CD8-positive, alpha-beta T cell (primary cell): ENCODE measurements at places on chromosomes 12 and 14. TPM values are rescaled to one million over a fixed set of nuclear protein-coding genes. Genes with fewer than 3 reads are reported as not detected.

GRCh38 chr14:101834800-101835547 lies 73.5 kb downstream of the PPP2R5C start:
- DNase-seq = no peak

GRCh38 chr12:54337854-54338650 lies 13.1 kb downstream of the COPZ1 start:
- no peak for DNase-seq

- no peak for DNase-seq
Measured at GRCh38 chr14:78023112-78023511, 147.1 kb upstream of the NRXN3 start.

- DNase-seq = peak; percentile 62
Measured at GRCh38 chr12:112937741-112938719, at the start of gene OAS3. Gene OAS3 (plus strand): TSS chr12:112938474. CDS start chr12:112938531, 57 bp downstream.

- no peak for DNase-seq
Measured at GRCh38 chr14:56840221-56840620, 29.9 kb upstream of the OTX2 start.

DNA sequence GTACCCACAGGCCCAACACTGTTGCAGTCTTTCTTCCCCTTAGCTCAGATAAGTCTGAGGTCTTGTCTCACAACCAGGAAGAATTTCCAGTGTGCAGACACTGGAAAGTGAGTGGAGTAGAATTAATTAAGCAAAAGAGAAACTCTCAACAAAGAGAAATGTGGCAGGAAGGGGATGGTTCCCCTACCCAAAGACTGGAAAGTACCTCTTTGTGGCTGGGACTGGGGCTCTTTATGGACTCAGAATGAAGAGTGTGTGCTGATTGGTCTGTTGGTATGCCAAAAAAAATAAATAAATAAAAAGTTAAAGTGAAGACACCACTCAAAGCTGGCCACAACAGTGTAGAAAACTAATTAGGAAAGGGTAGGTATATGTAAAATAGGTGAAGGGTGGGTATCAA lies 26.4 kb downstream of the GLIPR1L1 start:
- no peak for DNase-seq

- DNase-seq = no peak
Measured at GRCh38 chr12:23221926-23222325, 597.0 kb downstream of the ETNK1 start.

- DNase-seq = no peak
Measured at GRCh38 chr12:28248555-28249145, 58.4 kb downstream of the CCDC91 start.

DNA sequence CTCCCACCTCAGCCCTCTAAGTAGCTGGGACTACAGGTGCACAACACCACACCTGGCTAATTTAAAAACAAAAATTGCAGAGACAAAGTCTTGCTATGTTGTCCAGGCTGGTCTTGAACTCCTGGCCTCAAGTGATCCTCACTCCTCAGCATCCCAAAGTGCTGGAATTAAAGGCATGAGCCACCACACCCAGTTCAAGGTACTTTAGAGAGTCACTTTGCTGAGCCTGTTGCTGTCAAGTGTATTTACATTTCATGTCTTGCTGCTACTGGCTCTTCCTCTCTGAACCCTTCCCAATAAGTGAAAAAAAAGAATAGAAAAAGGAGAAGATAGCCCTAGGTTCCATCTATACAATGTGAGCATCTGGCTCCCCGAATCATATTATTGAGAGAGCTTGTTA lies 38.4 kb downstream of the SLCO1A2 start:
- no peak for DNase-seq

- DNase-seq = no peak
Measured at GRCh38 chr12:82695531-82695930, 8.8 kb downstream of the TMTC2 start.

DNA sequence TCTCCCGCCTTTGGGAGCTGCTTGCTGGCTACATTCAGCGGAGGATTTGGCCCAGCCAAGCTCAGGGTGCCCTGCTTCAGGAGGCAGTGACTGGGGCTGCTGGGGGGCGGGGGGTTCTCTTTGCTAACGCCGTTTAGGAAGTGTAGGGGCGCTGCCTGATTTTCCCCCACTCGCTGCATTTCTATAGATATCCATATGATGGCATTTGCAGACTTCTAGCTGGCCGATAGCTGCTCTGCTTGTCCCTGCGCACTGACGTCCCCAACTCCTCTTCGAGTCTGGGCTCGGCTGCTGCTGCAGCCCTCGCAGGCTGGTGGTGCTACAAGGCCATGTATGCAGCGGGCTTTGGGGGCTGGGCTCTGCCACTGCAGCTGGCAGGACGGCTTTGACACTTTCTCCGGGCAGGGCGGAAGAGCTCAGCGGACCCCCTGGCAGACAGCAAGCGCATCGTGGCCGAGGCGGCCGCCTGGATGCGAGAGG lies 3.1 kb downstream of the LRFN5 start:
- no peak for DNase-seq

- no peak for DNase-seq
Measured at GRCh38 chr12:65787056-65787865, 37.0 kb upstream of the HMGA2 start.

Gene C1QL4
- total RNA-seq = not detected

Gene FBLN5
- total RNA-seq = 1.4 TPM

Gene ARMH4
- total RNA-seq = not detected

Gene SLC5A8
- not detected for total RNA-seq

Gene NRXN3
- not detected for total RNA-seq

Gene SIX4
- total RNA-seq = not detected

Gene CISTR
- not detected for total RNA-seq

Gene INHBE
- total RNA-seq = not detected

Gene IFNG-AS1
- total RNA-seq = 3.0 TPM
